ENCODE measurements at places on chromosomes 12 and 14.

DNA sequence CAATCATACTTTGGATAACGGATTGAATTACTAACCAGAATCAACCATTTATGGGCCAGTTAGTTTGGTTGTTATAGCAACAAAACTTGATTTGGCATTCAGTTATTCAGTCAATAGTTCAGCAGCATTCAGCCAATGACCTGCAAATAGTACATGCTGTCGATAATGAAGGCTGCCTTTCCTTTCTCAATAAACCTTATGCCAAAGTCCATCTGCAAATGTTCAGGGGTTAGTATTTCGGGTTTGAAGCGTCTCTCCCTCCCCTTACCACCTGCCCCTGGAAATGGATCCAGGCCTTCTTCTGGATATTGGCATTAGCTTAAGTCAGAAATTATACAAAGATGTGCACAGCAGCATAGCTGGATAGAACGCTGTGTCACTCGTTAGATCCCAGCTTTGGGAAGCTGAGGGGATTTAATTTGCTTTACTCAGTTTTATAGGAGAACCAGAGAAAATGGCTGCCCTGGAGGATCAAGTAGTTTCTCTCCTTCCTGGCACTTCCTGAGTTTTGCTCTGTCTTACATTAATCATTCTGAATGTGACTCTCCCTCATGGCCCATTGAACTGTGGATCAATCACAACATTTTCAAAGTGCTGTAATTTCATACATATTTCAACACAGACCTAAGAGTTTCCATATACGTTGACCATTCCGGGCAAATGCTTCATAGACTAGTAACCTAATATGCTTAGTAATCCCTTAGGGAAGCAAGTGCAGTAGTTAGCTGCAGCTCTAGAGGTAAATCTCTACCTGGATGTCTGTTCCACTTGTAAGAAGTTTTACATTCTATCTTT is 46.7 kb upstream of the PTPRR start:
- DNase-seq: no peak

GRCh38 chr12:113945174-113946173 is 20.7 kb downstream of the RBM19 start:
- DNase-seq: no peak

DNA sequence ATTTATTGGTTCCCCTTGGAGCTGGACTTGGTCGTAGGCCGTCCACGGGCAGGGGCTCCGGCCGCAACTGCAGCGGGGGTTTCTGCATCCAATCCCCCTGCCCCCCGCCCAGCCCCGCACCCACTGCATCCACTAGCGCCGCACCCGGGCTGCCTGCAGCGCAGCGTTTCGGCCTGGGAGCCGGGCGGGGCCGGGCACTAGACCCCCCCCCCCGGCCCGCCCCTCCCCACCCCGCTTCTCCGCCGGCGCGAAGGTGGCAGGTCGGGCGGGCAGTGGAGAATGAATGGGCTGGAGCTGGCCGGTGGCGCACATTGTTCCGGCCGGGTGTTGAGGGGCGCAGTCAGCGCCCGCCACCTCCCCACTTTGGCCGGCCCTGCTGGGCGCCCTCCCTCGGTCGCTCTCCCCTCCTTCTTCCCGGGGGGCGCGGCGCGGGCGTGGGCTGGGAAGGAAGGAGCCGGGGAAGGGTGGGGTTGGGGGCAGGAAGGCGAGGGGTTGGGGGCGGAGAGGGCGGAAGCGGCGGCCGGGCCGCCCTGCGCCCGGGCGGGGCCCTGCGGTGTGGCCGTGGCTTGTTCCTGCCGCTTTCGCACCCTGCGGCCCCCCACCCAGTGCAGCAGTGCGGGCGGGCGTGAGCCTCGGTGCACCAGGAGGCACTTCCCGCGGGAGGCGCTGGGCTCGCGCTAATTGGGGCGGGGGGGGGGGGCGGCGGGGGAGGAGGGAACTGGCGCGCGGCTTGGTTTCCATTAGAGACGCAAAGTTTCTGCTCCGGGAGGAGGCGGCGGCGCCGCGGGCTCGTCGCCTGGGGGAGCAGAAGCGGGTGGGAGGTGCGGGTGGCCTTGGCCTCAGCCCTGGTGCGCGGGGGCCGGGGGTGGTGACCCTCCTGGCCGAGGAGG is 841 bp downstream of the CALM1 start:
- peak; percentile 36 for DNase-seq

GRCh38 chr14:43479596-43480195 is 1027.4 kb downstream of the FSCB start:
- no peak for DNase-seq

GRCh38 chr14:85024931-85025330 is 505.0 kb upstream of the FLRT2 start:
- no peak for DNase-seq

GRCh38 chr14:31945701-31946100 is 131.4 kb upstream of the ARHGAP5 start:
- DNase-seq: no peak

GRCh38 chr12:54052438-54053002 is 1.1 kb upstream of the HOXC4 start:
- DNase-seq: no peak

DNA sequence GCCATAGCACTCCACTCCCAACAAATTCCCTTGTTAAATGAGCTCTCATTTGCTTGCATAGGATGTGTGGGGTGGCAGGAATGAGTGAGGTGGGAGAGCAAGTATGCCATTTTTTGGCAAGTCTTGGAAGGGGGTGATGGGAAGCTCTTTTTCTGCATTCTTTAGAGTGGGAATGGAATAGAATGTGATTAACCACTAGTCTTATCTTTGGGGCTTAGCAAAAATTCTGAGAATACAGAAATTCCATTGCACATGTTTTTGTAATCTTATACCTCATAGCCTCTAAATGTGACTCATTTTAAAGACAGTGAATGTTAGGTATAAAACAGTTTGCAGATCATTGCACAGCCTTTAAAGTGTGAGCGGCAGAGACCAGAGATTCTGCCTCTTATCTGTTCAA is 28.4 kb upstream of the NEDD1 start:
- no peak for DNase-seq

DNA sequence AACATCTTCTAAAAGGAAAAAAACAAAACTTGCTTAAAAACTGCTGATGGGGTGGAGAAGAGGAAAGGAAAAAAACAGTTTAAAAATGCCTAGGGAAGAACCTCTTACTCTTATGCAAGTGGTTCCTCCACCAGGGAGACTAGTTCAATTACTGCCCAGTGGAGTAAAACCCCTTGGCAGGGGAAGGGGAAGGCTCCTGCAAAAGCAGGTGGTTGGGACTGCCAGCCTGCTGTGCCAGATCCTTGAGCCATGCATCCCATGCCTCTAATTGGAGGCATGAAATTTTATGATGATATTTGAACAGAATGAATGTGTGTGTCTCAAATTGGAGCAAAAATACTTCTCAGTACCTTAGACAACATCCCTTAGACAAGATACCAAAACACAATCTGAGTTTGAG is 118.8 kb downstream of the FSCB start:
- DNase-seq: no peak

DNA sequence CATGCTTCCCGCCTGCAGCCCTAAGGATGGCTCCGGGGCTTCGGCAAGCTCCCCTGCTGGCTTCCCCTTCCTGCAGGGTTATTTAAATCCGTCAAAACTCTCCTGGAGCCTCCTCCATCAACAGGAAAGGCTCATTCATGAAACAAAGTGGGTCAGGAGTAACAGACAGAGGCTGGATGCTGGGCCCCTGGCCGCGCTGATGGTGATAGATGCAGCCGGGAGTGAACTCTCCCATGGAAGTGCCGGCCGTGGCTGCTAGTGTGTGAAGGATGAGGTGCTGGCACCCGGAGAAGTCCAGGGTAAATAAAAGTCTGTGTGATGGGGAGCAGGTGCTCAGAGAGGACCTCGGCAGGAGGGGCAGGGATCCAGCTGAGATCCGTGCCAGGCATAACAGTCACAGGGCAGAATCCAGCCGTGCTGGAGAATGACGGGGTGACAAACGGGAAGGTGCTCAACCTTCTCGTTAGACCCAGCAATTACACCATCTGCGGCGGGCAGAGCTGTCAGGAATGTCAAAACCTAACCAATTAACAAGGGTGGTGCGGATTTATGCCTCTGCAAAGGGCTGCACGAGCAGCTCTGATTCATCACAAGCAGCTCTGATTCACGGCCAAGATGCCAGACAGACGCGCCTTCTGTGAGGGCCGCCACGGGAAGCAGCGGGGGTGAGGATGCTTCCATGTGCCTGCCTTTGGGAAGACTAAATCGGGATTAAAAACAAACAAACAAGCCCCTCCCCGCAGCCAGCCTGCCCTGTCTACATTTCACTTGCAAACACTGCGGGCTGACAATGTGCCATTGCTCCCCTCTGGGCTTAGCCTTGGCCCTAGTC is 55.6 kb downstream of the SYNE3 start:
- DNase-seq: no peak

DNA sequence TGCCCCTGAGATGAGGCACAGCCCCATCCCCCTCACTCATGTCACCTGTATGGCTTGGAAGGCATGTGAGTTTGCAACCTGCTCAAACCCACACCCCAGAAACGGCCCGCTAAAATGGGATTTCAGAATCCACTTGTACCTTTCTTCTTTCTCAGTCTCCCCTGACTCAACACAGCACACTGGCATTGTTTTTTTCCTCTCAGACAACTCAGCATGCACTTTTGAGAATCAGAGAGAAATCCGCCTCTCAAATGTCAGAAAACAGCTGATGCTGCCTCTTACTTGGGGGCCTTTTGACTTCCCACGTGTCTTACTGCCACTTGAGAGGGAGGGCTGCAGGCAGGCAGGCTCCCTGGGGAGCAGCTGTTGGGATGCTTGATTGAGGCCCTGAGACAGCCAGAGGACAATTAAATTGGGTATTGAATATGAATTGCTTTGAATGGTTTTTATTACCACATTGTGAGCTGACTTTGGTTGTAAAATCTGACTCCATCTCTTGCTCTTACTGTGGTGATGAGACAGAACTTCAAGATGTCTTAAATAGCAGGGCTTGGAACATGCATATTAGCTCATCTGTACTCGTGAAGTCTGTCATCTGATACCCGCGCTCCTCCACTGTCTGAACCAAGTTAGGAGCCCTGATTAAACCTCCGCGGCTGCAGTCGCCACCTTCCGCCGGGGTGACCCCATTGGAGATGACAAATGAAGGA is 96.6 kb downstream of the APAF1 start:
- peak; percentile 18 for DNase-seq

DNA sequence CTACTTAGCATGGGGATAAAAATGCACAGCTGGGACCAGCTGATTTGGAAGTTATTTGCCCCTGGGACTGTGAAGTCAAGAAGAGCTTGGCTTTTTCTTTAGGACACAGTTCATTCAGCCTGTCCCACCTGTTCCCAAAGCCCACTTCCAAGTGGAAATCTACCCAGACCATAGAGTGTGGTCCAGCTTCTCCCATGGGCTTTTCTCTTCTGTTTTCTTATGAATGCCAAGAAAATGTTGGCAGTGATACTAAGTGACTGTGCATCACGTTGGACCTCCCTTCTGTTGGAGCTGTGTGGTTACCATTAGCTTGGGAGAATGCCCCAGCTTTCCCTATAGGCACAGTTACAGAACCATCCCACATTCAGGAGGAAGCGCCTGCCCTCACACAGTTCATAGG is 89.4 kb downstream of the NT5DC3 start:
- DNase-seq: no peak

DNA sequence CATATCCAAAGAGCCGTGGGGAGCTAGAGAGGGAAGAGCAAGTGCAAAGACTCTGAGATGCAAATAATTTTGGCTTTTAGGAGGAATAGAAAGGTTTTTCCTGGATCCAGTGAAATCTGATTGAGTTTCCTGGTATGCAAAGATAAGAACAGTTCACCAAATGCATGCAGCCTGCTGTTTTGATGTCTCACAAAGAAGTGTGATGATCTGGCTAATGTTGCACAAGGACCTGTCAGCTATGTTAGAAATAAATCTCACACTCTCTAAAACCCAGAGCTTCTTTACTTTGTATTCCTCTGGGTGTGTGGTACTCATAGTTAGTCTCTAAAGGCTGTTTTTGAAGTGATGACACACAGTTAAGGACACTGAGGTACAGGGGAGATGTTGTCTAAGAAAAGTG is 321.4 kb downstream of the AACS start:
- DNase-seq: no peak

GRCh38 chr14:99579903-99580571 is 24.0 kb downstream of the CCDC85C start:
- no peak for DNase-seq

GRCh38 chr12:124821252-124822200 is 42.1 kb downstream of the SCARB1 start:
- no peak for DNase-seq

DNA sequence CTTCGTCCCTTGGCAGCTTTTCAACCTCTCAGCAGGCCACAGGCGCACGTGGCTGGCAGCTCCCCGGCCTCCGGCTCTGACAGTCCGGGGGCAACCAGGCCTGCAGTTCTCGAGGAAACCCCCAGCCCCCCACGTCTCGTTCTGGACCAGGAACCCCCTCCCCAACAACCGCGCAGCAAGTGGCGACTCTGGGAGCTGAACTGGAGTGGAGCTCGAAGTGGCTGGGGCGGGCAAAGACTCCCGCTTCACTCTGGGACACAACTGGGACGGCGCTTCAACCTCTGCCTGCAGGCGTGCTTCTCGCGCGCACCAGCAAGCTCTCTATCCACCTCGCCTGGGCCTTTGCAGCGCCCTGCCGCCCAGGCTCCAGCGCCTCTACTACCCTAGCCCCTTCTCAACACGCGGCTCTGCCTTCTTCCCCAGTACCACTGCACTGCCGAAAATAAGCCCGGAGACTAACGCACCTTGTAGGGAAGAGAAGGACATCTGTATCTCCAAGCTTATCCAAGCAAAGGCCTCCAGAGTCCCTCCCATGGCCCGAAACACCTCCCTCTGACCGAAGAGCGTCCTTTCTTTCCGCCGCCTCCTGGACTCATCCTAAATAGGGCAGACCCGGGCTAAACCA is 2.4 kb upstream of the NKX2-1 start:
- no peak for DNase-seq

DNA sequence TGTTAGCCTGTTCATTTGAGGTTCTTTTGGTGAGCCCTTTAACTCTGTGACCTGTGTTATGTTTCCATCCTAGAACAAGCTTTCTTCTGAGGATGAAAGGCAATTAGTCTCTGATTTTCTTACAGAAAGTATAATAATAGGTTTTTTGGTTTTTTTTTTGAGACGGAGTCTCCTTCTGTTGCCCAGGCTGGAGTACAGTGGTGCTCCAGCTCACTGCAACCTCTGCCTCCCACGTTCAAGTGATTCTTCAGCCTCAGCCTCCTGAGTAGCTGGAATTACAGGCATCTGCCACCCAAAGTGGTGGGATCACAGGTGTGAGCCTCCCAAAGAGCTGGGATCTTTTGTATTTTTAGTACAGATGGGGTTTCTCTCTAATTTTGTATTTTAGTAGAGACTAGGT is 52.7 kb upstream of the SYNE2 start:
- no peak for DNase-seq

- no peak for DNase-seq
These were observed 77.6 kb upstream of the FUT8 start for GRCh38 chr14:65334765-65335410.

DNA sequence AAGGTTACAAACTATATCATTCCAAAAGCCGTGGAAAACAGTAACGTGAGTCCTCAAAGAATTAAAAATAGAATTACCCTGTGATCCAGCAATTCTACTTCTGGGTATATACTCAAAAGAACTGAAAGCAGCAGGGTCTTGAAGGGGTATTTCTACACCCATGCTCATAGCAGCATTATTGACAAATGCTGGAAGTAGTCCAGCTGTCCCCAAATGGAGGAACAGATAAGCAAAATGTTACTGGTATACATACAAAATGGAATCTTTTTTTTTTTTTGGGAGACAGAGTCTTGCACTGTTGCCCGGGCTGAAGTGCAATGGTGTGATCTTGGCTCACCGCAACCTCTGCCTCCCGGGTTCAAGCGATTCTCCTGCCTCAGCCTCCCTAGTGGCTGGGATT is 32.9 kb downstream of the ADIPOR2 start:
- DNase-seq: no peak

Measured in stimulated activated CD4-positive, alpha-beta T cell treated with anti-CD3 and anti-CD28 coated beads, Interleukin-1b, Interleukin-23, amount 100 ng/mL, for 24 hours (primary cell).